ENCODE measurements at places on chromosomes 6 and 20.

DNA sequence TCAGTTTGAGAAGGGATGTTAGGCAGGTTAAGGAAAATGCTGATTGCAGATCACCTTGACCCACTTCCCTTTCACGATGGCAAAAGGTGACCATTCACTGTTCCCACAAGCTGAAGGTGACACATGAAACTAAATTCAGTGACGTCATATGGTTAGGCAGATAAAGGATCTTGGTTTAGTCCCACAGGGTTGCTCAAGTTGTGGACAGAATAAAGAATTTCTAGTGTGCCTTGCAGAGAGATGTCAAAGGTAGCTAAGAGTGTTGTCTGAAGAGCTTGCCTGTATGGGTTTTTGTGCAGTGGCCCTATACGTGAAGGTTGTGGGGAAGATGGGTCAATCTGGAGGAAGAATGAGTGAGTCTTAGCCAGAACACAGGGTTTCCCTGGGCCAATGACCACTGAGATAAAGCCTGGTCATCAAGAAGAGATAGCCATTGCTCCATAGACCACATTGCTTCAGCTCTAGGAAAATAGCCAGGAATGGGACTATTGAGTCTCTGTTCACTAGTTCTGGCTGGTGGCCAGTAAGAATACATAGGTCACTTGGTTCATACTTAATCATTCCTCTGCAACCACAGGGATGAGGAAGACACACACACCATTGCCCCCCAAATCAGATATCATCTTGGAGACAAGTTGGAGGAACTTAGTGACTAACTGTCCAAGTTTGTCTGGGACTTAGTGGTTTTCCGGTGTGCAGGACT, 148.5 kb upstream of the ATXN1 start:
- DNase-seq = no peak

- DNase-seq = no peak
Measured at GRCh38 chr6:52310932-52311331, 26.4 kb upstream of the MCM3 start.

DNA sequence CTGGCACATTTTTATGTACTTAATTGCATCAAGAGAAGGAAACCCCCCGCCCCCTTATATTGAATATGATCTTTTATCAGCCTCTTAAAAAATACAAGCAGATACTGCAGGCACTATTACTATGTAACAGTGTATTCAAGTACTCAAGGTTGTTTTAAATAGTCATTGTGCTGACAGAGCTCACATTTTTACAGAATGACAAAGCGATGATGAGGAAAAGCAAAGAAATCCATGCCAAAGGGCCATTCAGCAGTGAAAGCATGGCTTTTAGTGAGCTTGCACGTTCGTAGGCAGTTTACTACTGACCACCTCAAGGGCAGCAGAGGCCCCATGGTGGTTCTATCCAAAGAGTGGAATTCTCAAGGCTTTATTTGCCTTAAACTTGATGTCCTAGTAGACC, 146.8 kb downstream of the RPS12 start:
- DNase-seq = no peak

DNA sequence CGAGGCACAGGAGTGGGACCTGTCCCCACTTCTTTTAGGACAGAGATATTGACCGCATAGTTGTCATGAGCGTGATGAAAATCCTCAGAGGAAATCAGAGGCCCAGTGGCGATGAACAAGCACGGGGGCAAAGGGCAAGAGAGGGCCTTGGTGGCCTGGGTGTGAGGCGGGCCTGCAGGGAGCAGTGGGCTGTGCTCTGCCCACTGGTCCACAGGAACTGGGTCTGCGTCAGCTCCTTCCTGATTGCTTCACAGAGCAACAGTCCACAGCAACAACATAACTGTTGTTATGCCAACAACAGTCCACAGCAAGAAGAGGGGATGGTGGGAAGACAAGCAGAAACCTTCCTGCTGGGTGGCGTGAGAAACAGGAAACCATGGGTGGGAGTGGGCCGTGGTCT, 335.6 kb downstream of the ZFAND3 start:
- DNase-seq = no peak

DNA sequence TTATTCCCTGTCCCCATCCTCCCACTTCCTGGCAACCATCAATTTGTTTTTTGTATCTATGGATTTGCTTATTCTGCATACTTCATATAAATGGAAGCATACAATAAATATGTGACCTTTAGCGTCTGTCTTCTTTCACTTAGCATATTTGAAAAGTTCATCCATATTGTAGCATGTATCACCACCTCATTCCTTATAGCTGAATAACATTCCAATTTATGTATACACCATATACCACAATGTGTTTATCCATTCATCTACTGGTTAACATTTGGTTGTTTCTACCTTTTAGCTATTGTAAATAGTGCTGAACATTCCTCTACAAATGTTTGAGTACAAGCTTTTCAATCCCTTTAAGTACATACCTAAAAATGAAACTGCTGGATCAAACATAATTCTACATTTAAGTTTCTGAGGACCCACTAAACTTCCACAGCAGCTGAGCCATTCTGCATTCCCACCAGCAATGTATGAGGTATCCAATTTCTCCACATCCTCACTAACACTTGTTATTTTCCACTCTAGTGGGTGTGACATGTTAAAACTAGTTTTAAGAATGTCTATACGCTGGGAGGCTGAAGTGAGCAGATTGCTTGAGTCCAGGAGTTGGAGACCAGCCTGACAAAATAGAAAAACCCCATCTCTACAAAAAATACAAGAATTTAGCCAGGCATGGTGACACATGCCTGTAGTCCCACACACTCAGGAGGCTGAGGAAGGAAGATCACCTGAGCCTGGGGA, 32.9 kb downstream of the NUDT3 start:
- no peak for DNase-seq

- DNase-seq = no peak
Measured at GRCh38 chr20:47850146-47850545, 64.9 kb upstream of the SULF2 start.

- DNase-seq = no peak
Measured at GRCh38 chr6:136117081-136117480, 133.0 kb downstream of the MTFR2 start.

DNA sequence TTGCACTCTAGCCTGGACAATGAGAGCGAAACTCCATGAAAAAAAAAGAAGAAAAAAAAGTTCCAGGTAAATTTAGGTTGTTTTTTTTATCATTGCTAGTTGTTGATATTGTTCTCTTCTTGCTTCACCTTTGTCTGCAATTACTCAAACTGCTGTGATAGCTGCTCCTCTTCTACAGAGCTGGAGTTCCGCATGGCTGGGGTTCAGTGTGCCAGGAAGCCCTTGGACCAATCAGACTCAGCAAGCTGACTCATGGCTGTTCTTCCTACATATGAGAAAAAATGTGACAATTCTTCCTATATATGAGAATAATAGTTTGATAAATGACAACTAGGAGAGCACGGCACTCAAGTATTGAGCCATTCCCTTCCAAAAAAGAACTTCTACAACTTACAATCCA, 28.4 kb downstream of the DPPA5 start:
- no peak for DNase-seq

- no peak for DNase-seq
Measured at GRCh38 chr20:33110147-33110825, 30.8 kb downstream of the BPIFB4 start.

DNA sequence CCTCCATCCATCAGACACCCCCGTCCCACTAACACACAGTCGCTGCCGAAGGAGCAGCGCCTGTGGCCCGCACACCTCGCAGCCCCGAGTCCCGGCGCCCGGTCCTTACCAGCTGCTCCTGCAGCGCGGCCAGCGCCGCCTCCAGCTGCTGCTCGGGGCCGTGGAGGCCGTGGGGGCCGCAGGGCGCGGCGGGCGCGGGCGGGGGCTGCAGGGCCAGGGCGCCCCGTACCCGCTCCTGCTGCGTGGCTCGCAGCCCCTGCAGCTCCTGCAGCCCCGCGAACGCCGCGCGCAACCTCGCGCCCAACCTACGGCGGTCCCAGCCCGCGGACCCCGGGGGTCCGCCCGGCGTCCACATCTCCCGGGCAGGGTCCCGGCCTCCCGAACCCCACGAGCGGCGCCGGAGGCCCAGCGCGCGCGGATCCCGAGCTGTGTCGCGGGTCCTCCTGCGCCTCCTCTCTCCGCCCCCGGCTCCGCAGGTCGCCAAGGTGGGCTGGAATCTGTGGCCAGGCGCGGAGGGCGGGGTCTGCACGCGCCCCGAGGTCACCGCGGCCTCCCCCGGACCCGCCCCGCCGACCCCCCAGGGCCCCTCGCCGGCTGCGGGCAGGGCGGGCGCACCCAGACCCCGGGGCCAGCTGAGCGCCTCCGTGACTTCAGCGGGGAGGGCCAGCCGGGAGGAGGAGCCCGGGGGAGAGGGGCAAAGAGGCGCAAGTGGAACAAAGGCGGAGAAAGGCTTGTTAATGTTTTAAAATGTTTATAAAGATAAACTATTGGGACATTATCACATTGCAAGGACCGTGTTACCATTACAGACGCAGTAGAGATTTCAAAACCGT, at the start of gene DACT2:
DACT2 (minus strand) TSS at position 499 of the 833 bp plus-strand sequence; CDS start at position 355, 144 bp downstream.
- DNase-seq = no peak

DNA sequence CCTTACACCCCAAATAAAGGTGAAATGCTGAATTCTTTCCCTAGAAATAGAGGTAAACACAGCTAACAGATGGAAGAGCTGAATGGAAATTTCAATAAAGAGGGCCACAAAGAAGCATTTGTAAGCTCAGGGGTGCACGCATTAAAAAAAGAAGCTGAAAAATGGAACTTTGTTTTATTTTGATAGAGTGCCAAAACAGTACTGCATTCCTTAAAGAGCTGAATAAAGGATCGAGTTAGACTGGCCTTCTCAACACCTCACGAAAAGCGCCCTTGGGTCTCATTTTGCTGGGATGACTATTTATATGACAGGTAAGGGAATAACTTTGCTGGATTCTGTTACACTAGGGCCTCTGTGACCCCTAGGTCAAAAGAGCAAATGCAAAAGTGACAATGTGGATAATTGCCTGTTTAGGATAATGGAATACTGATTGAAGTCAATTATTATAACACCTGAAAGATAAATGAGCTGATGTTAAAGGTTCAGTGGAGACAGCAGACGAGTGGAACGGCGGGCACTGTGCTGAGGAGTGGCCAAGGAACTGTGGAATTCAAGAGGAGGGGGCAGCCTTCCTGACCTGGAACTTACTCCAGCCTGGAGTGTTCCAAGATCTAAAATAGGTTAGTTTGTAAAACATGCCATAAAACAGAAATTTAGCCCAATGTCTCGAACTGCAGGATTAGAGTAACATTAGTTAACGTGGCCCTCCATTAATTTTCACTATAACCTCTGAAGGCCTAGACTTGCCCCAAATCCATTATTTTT, 168.4 kb downstream of the FOXC1 start:
- DNase-seq = no peak

GRCh38 chr6:45478240-45478639, 100.5 kb upstream of the SUPT3H start:
- no peak for DNase-seq

- peak; percentile 24 for DNase-seq
Measured at GRCh38 chr20:973785-974194, 28.3 kb downstream of the RSPO4 start.

GRCh38 chr20:16654858-16655535, 74.8 kb upstream of the SNRPB2 start:
- DNase-seq = no peak

DNA sequence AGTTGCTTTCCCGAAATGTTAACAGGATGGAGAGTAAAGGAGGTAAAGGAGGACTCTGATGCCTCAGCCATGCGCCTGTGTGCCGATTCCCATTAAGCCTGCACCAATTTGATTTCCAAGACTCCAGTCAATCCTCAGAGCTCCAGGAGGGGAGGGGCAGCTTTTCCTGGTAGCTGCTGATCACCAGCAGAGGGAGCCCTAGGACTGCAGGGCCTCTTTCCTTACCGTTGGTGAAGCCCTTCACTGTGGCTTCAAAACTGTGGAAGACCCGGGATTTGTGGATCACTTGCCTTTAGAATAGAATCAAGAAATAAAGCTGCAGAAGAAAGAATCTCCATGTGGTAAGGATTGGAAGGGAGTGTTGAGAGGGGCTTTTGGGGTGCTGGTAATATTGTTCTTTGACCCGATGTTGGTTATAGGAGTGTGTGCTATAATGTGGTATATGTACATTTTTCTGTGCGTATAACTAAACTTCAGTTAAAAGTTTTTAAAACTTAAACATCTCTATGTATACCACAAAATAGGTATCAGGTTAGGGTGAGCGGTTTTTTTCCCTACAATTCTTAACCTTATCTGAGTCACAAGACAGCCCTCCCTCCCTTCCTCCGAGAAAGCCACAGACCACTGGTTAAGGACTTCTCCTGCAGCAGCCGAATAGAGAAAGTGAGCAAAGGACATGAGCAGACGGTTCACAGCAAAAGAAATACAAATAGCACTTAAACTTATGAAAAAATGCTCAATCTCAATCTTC, 6.9 kb upstream of the OSER1 start:
- peak; percentile 91 for DNase-seq

GRCh38 chr20:18259730-18260129, 28.6 kb upstream of the ZNF133 start:
- no peak for DNase-seq

GRCh38 chr6:32129297-32130088, 595 bp downstream of the FKBPL start:
- DNase-seq = peak; percentile 36

GRCh38 chr6:14089224-14089623, 28.3 kb upstream of the CD83 start:
- no peak for DNase-seq

- DNase-seq = no peak
Measured at GRCh38 chr6:114735025-114735735, 392.4 kb upstream of the HS3ST5 start.
